Ecto neural progenitor cell (in vitro differentiated cells): ENCODE measurements at places on chromosomes 12 and 14.
A peak's percentile ranks its signal among the peaks of the same experiment; 100 is the strongest.

GRCh38 chr14:56378046-56378445 is 201.6 kb upstream of the TMEM260 start:
- DNase-seq = no peak

GRCh38 chr12:62265511-62265910 is 5.3 kb downstream of the USP15 start:
- no peak for DNase-seq

DNA sequence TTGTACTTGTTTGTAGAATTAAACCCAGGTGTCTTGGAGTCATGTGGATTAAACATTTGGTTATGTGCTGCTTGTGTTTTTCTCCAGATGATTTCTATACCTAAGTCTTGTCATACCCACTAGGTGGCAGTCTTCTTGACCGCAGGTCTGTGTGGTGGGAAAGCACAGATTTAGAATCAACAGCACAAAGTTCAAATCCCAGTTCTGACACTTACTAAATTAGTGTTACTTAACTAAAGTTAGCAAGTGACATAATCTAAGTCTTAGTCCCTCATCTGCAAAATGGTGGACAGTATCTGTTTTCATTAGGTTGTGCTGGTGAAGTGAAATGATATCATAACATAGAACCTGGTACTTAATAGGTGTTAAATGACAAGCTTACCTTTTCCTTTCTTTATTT is 151.0 kb upstream of the ARHGAP5 start:
- no peak for DNase-seq

GRCh38 chr12:124687174-124687902 is 119.9 kb upstream of the NCOR2 start:
- no peak for DNase-seq

- DNase-seq = peak; percentile 32
Observed at GRCh38 chr12:5439788-5440300, 7.9 kb downstream of the NTF3 start.

DNA sequence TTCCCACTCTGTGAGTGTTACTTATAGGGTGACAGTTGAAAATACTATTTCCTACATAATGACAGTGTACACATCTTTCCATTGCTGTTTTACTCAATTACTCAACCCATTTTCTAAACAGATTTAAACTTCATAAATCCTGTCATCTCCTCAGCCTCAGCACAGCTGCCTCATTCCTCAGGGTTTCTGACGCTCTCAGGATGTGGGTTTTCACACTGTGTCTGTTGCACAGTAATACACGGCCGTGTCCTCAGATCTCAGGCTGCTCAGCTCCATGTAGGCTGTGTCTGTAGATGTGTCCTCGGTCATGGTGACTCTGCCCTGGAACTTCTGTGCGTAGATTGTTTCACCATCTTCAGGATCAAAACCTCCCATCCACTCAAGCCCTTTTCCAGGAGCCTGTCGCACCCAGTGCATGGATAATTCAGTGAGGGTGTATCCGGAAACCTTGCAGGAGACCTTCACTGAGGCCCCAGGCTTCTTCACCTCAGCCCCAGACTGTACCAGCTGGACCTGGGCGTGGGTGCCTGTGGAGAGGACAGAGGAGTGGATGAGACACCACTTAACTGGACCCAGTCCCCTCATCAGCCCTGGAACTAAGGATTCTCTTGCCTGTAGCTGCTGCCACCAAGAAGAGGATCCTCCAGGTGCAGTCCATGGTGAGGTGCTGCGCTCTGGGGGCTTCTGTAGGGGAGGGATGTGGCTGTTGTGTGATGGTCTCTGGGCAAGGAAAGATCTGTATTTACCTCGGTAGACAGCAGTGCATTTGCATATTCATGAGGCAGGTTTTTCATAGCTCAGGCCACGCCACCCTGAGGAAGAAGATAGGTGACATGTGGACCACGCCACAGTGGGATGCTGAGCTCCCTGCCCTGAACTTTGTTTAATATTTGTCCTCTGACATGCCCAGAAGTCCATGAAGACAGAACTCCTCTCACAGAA is 750.2 kb downstream of the TMEM121 start:
- DNase-seq = no peak

GRCh38 chr12:99372257-99372920 is 275.2 kb upstream of the GARIN6 start:
- no peak for DNase-seq

- DNase-seq = no peak
Observed at GRCh38 chr12:68450947-68451260, 118.7 kb upstream of the MDM1 start.

- no peak for DNase-seq
Observed at GRCh38 chr14:77622366-77622961, 6.0 kb upstream of the SPTLC2 start.

- DNase-seq = no peak
Observed at GRCh38 chr12:80838024-80838658, 99.6 kb downstream of the LIN7A start.

DNA sequence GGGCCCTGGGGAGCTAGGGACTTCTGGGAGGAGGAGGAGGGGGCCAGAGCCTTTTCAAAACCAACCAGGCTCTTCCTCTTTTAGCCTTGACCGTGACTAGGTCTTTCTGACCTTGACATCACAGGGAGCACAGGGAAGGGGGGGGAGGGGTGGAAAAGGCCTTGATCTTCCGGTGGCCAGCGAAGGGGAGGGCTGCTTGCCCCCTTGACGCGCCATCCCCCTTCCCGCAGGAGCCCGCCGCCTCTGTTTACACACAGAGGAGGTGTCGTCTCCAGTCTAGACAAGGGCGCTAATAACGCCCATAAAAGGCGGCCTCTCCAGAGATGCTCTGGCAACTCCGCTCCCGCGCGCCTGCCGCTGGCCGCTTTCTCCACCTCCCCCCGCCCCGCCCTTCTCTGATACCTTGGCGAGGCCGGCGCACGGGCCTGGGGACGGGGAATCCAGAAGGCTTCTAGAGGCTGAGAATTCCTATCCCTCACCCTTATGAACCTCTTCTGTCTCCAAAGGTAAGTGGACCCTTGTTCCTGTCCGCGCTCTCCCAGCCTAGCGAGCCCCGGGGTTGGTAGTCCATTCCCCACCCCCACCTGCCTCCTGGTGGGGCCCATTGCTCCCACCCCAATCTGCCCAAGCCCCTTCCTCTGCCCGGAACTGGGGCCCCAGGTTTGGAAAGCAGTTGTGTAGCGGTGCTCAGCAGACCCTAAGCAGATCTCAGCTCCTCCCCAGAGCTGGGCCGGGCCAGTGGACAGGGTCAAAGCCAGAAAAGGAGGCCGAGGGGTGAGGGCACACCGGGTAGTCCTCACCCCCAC is 4.9 kb upstream of the HOXC12 start:
- DNase-seq = no peak

GRCh38 chr12:104462931-104463339 is 6.2 kb downstream of the CHST11 start:
- no peak for DNase-seq
